Pons (tissue), 1 donor: ENCODE measurements at places on chromosomes 7 and 10.

DNA sequence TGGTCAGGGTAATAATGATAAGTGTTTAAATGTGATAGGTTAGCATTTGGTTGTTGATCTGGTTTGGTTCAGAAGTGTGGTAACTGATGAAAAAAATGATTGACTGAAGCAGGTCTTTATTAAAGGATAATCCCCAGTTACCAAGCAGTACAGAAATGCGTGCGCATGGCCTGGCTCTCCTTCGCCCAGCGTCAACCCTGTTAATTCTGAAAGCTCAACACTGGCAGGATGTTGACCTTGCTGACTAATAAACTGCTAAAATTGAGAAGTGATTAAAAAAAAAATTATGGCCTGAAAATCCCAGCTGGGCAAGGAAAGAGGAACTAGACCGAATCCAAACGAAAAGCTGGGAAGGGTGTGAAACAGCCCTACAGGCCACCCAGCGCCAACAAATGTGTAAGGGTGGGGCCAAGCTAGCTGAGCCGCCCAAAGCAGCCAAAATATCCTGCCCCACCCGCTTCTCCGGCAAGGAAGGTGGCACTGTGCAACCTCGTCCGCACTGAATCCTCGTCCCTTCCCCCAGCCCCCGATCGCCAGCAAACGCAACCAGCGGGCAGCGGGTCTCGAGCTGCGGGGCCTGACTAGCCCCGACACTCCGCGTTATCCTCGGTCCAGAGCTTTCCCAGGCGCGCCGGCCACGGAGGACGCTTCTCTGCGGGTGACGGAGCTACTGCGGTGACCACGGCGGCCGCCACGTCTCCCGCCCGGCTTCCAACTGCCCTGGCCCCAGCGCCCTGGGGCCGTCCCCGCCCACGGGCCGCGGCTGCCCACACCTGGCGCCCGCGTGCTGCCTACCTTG is 561 bp downstream of the SHTN1 start:
- DNase-seq = no peak

DNA sequence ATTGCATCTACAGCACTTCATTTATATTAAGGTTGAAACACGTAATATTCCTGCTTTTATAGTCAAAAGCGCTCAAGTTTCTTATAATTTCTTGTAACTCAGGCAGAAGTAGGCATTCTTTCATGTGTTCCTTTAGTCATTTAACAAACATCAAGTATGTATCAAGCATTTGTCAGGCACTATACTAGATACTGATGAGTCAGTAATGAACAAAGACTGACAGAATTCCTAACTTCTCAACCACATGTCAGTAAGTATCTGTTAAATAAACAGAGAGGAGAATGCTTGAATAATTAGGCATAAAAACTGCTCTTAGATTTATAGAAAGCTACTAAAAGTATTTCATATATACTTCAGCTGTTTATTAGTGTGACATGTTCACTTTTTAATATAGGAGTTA is 9.9 kb downstream of the CRPPA start:
- no peak for DNase-seq

GRCh38 chr10:97760461-97761257 is 11.1 kb downstream of the SFRP5 start:
- no peak for DNase-seq

DNA sequence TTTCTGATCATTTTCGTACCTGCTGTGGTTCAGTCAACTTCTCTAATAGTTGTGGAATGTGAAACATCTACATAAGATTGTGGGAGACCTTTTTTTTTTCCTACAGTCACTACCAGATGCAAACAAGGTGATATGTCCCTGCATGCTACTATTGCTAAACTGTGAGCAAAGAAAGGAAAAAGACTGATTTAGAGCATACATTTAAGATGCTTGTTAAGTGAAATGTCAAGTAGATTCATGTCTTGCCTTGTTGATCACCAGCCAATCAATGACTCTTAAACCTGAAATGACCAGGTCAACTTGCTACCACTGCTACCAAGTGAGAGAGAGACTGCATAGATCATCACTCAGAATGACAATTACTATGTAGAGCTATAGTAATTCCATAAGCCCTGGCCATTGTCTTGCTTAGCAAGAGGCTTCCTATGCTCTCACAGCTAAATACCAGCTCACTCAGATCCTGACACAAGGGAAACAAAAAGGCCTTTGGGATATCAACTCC is 84.3 kb upstream of the SKAP2 start:
- DNase-seq = no peak
